Stomach (tissue), 19 donors: ENCODE measurements at places on chromosomes 7 and 10. TPM values are rescaled to one million over a fixed set of nuclear protein-coding genes. Genes with fewer than 3 reads are reported as not detected.

- no peak for DNase-seq
Measured at GRCh38 chr10:117677239-117677638, 134.7 kb downstream of the EMX2 start.

- DNase-seq = no peak
Measured at GRCh38 chr7:17371671-17372524, 73.4 kb downstream of the AHR start.

FAM131B gene
- total RNA-seq = 14.0 TPM

RADIL gene
- total RNA-seq = not detected

GRCh38 chr10:115092555-115093285 is 445 bp upstream of the ATRNL1 start:
- DNase-seq = peak; percentile 77

- no peak for DNase-seq
Measured at GRCh38 chr7:2617325-2617905, 14.4 kb upstream of the TTYH3 start.

GRCh38 chr7:114970308-114970707 is 48.4 kb downstream of the MDFIC start:
- DNase-seq = no peak

UMAD1 gene
- 22.0 TPM for total RNA-seq

ADAM12 gene
- 3.5 TPM for total RNA-seq

DNA sequence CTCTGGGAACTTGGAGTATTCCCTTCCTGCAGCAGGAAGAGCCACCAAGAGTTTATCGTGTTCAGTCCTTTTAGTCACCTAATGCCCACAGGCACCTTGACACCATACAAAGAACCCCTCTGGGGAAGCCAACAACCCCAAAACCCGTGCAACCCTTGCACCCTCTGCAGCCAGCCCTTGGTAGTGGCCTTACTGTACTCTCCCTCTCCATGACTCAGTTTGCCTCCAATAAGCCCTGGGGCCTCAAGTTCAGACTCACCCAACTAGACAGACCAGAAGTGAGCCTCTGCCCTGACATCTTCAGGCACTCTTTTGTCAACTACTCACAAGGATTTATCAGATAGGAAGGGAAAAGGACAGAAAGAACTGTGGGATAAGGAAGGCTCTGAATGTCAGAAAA is 30.9 kb downstream of the KCNMA1 start:
- DNase-seq = no peak

- peak; percentile 88 for DNase-seq
Measured at GRCh38 chr7:37916673-37917660, at the start of gene SFRP4. Gene SFRP4 (minus strand): TSS chr7:37916817. CDS start chr7:37916537, 280 bp downstream.

- no peak for DNase-seq
Measured at GRCh38 chr10:11329062-11329673, 282.3 kb downstream of the USP6NL start.

PNLIPRP3 gene
- total RNA-seq = not detected

GRCh38 chr7:147145194-147145593 is 1028.6 kb downstream of the CNTNAP2 start:
- DNase-seq = no peak

- no peak for DNase-seq
Measured at GRCh38 chr7:140542228-140542603, 62.9 kb upstream of the MKRN1 start.

DNA sequence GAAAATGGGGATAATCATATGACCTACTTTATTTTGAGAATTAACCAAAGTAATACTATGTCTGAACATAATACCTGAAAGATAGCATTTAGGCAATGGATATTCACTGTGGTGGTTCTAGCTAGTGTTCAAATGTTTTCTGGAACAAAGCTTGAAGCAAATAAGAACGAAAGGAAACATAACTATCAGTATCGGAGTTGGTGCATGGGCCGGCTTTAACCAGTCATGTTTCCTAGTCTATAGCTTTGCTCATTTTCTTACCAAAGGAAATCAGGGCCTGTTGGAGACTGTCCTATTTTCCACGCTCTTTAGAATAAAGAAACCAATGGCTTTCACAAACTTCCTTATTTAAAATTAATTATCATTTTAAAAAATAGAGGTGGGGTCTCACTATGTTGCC is 8.9 kb downstream of the IL2RA start:
- no peak for DNase-seq

- DNase-seq = no peak
Measured at GRCh38 chr10:108852211-108852610, 1071.1 kb downstream of the XPNPEP1 start.

DNA sequence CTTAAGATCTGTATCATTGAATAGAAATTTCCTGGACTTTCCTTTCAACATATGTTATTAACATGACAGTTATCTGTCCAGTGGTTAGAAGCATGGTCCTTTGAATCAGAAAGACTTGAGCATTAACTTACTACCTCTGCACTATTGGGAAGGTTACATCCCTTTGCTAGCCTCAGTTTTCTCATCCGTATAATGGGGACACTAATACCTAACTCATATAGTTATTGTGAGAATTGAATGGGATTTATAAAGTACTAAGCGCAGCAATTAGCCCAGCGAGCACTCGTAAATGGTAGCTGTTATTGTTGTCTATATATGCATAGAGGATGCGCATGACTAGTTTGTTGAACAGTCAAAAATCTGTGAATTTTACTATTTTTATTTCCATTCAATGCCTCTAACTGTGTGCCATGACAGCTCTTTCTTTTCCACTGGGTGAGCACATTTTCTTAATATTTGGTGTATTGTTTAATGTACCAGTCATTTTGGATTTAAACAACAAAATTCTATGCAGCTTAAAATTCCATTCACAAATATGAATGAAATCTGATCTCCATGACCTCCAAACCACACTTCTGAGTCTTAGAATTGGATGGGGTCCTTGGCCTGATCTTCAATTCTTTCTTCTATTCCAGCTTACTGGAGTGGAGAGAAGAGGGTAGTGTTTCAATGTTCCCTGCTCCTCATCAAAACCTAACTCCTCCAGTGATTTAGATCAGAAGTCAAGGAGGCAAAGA is 65.0 kb downstream of the CACNB2 start:
- DNase-seq = no peak

DNA sequence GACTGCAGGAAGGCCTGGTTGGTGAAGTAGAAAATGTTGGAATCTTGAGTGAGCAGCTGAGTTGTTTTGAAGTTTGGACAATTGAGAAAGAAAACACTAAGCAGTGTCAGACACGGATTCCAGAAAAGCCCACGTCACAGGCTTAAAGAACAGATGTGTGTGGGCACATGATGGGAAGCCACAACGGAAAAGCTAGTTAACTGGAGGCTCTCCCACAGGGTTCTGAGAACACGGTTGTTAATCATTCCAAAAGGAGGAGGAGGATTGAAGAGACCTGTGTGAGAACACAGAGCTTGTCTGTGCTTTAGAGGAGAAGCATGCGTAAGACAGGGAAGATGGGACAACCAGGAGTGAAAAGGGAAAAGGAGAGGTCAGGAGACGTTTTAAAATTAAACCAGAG is 42.6 kb downstream of the SHH start:
- no peak for DNase-seq
